Uterus (tissue), 4 donors: ENCODE measurements at places on chromosomes 1 and 21. TPM values are rescaled to one million over a fixed set of nuclear protein-coding genes. Genes with fewer than 3 reads are reported as not detected.

DNA sequence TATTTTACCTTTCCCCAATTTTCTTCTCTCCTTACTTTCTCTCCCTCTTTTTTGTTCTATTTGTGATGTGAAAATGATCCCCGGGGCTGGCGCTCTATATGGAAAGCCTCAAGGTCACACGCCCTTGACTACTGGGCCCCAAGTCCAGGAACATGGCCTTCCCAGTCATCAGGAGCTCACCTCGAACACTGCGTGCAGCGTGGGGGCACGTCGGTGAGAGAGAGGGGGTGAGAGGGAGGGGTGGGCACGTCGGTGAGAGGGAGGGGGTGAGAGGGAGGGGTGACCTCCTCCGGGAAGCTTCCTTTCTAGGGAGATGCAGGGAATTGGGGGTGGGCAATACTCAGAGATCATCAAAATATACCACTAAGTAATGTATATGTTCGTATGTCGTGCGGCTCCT, 94.6 kb upstream of the TMPRSS2 start:
- H3K4me1 ChIP-seq: no peaks in the 10 kb centered on the region
- no peak for DNase-seq
- H3K27me3 ChIP-seq: no peaks in the 10 kb centered on the region

- no peak overlapping the region for H3K27ac ChIP-seq
- no peak overlapping the region for H3K4me3 ChIP-seq
- DNase-seq: no peak
- H3K4me1 ChIP-seq: no peaks in the 10 kb centered on the region
- H3K27me3 ChIP-seq: no peaks in the 10 kb centered on the region
These were observed 181.8 kb downstream of the KAZN start for GRCh38 chr1:14780271-14780670.

DNA sequence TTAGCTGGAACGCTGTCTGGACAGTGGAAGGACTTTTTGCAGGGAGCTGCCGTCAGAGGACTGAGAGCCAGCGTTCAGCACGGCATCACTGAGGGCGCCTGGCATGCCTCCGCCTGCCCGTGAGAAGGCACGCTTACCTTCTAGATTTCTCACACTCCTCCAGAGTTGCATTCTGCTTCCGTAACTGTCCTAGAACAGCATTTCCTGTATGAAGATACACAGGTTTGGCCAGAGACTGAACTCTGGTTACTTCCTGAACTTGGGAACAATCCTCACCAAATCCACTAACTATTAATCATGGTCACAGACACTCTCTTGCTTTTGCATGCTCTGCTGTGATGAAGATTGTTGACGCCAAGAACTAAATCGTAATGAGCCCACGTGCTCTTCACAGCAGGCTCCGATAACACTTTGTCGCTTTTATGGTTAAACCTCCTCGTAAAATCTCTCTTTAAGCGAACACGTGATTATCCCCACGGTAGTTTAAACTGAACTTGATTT, 93.5 kb downstream of the KIF26B start:
- H3K4me3 ChIP-seq: no peak overlapping the region
- no peak for DNase-seq
- H3K27me3 ChIP-seq: no peaks in the 10 kb centered on the region
- no peak overlapping the region for H3K27ac ChIP-seq
- H3K4me1 ChIP-seq: no peaks in the 10 kb centered on the region

Gene FLG2
- total RNA-seq: not detected

- no peak for DNase-seq
- H3K4me3 ChIP-seq: no peak overlapping the region
- H3K27ac ChIP-seq: no peak overlapping the region
- H3K4me1 ChIP-seq: no peaks in the 10 kb centered on the region
- no peaks in the 10 kb centered on the region for H3K36me3 ChIP-seq
- H3K27me3 ChIP-seq: no peaks in the 10 kb centered on the region
These were observed 11.8 kb upstream of the KIF26B start for GRCh38 chr1:245142976-245143375.

DNA sequence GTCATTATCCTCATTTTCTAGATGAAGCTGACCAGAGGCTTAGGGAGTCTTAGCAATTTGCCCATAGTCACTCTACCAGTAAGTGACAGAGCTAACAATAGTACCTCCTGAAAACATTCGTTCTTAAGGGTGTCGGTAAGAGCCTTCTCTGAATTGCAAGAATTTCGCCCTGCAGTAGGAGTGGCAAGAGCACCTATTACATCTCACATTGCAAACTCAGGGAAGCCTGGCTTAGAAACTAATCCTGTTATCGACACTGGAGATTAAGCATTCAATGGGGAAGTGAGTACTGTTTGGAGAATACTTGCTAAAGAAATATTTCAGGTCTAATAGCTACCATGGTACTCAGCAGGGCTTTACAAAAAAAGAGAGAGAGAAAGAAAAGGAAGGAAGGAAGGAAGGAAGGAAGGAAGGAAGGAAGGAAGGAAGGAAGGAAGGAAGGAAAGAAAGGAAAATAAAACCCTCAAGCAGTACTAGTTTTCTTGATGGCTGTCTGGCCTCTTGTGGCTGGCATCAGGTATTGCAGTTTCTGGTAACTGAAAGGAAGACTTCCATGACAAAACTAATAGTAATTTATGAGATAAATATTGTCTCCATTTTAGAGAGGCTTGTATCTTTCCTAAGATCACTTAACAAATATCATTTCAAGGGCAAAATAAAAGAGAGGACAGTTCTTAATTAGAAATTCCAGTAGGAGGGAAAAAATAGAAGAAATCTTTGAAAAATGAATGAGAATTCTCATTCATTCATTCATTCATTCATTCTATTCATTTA, 10.4 kb downstream of the C1orf226 start:
- no peaks in the 10 kb centered on the region for H3K4me1 ChIP-seq
- no peaks in the 10 kb centered on the region for H3K36me3 ChIP-seq
- no peak for DNase-seq
- H3K27ac ChIP-seq: no peak overlapping the region
- H3K4me3 ChIP-seq: no peak overlapping the region
- H3K27me3 ChIP-seq: no peaks in the 10 kb centered on the region

Gene AMY1B
- not detected for total RNA-seq

Gene EVI5
- total RNA-seq: 58.8 TPM

Gene ASTN1
- 0.29 TPM for total RNA-seq

GRCh38 chr1:168623003-168623828, 46.8 kb downstream of the XCL1 start:
- H3K27ac ChIP-seq: no peak overlapping the region
- DNase-seq: no peak
- no peaks in the 10 kb centered on the region for H3K36me3 ChIP-seq
- no peak overlapping the region for H3K4me3 ChIP-seq

DNA sequence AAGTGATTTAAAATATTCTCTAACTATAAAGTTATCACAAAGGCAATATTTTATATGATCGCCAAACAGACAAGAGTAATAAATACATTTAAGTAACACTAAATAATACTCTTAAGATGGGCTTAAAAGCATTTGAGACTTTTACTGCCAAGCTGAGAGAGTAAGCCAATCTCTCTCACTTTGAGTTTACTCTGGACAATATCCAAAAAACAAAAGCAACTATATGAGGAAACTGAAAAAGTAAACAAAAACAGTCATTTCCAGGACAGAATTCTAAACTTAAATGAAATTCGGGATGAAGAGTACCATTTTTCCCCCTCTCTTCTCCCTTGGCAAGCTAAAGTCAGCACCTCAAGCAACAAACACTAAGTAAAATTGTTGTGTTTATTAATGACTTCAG, 173.2 kb downstream of the COP1 start:
- no peak overlapping the region for H3K27ac ChIP-seq
- no peaks in the 10 kb centered on the region for H3K36me3 ChIP-seq
- H3K4me3 ChIP-seq: no peak overlapping the region
- no peaks in the 10 kb centered on the region for H3K27me3 ChIP-seq

GRCh38 chr1:115976062-115976920, at the start of gene SLC22A15:
Gene SLC22A15, plus strand, starts transcription at chr1:115976513. Its CDS starts 115 bp downstream, at chr1:115976628.
- peak within 1 kb of the TSS; percentile 49 for H3K27ac ChIP-seq
- H3K36me3 ChIP-seq: no peaks in the 10 kb centered on the region
- no peaks in the 10 kb centered on the region for H3K27me3 ChIP-seq
- no peak for DNase-seq

Gene RHBG
- not detected for total RNA-seq

Gene THEM5
- total RNA-seq: not detected

Gene TSPAN1
- total RNA-seq: 17.4 TPM

Gene FAM72A
- not detected for total RNA-seq

DNA sequence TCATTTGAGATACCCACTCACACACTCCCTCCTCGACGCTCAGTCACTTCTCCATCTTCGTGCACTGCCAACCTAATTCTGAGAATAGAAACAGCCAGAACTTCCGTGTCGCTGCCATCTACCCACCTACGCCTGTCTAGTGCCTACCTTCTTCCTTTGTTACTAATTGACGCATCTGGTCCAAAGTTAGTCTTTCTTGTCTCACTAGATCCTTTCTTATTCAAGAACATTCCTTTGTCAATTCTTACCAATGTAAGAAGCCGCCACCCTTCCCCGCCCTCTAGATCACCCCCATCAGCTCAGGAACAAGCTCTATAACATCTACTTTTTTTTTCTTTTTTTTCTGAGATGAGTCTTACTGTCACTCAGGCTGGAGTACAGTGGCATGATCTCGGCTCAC, 3.7 kb downstream of the PADI6 start:
- no peak for DNase-seq
- H3K4me3 ChIP-seq: no peak overlapping the region
- H3K4me1 ChIP-seq: no peaks in the 10 kb centered on the region

Gene CRYBG2
- not detected for total RNA-seq
